ENCODE measurements at places on chromosomes 1 and 21.

DNA sequence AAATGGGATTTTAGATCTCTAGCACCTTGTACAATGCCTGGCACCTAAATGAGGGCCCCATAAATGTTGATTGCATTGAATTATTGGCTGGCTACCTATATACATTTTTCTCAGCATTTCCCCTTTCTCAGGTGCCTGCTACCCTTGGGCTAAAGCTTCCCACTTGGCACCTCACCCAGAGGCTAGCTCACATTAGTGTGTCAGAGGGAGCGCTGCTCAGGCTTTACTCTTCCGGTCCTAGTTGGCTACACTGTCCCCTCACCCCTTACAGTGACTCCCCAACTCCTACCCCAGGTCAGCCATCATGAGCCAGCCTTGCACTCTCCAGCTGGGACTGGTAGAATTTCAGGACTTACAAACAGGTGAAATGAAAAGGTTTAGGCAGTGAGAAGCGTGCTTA, 9.5 kb downstream of the TRAF5 start:
- DNase-seq: no peak

DNA sequence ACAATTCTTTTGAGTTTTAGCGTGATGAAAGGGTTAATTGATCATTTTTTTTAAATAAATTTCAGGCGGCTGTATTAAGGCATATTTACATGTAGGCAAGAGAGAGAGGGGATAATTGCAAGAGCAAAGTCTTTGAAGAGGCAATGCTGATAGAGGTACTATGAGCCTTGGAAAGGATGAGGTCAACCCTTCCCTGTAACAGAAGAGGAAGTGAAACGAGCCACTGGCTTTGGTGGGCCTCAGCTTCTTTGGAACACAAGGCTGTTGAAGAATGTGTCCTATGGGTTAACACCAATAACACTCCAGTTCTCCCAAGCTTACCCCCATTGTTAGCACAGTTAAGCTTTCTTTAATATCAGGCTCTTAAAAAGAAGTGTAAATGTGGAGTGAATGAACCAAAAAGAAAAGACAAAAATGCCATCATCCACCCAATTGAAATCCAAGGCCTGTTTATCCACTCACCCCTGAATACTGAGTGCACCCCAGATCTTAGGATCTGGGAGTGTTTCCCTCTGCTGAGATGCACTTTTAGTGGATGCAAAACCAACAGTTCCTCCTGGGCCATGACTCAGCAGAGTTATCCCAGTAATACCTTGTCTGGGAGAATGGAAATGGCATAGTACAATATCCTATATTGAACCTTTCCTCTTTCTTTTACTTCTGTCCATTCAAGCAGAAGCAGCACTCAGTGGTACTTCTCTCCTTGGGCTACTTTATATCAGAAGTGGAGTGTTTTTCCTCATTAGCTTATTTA, 216.4 kb downstream of the SLC44A5 start:
- no peak for DNase-seq

DNA sequence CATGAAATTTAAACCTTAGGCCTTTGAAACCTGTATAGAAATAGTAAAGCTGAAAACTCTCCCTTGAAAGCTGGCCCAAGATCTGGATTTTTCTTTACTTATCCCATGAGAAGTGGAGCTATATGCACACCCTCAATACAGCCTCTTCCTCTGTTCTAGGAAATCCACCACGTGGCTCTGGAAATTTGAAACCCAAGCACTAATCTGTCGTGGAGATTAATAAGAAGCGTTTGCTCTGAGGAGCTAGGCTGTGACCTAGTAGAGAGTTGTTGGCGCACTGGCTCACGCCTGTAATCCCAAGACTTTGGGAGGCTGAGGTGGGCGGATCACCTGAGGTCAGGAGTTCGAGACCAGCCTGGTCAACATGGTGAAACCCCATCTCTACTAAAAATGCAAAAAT, 291.3 kb upstream of the PLXNA2 start:
- DNase-seq: no peak

- no peak for DNase-seq
These were observed 17.9 kb downstream of the TMEM200B start for GRCh38 chr1:29105822-29106221.

GRCh38 chr1:247322442-247322841, 9.2 kb downstream of the ZNF496 start:
- DNase-seq: no peak

GRCh38 chr1:24770881-24771280, 25.6 kb downstream of the CLIC4 start:
- DNase-seq: no peak

GRCh38 chr1:159889821-159890252, 10.1 kb downstream of the CFAP45 start:
- no peak for DNase-seq

GRCh38 chr1:47828978-47829377, 168.2 kb downstream of the TRABD2B start:
- no peak for DNase-seq

DNA sequence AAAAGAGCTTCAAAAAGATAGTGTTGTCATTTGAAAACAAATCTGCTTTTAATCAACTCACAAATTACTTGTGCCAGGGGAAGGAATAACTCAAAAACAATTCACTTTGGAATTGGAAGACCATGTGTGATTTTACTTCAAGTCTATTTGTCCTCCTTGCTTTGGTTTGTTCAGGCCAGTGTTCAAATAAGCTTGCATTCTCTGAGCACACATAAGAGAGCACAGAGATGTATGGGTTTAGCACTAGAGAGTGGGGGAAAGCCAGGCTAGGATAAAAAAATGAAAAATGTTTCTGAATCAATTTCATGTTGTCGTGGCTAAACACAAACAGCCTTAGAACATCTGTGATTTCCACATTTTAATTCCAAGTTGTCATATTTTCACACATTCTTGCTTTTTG, 325.7 kb upstream of the LYPLAL1 start:
- no peak for DNase-seq

- no peak for DNase-seq
These were observed 14.4 kb downstream of the UROD start for GRCh38 chr1:45026446-45026845.

- DNase-seq: no peak
These were observed 367.3 kb downstream of the SMYD3 start for GRCh38 chr1:246139745-246140182.

DNA sequence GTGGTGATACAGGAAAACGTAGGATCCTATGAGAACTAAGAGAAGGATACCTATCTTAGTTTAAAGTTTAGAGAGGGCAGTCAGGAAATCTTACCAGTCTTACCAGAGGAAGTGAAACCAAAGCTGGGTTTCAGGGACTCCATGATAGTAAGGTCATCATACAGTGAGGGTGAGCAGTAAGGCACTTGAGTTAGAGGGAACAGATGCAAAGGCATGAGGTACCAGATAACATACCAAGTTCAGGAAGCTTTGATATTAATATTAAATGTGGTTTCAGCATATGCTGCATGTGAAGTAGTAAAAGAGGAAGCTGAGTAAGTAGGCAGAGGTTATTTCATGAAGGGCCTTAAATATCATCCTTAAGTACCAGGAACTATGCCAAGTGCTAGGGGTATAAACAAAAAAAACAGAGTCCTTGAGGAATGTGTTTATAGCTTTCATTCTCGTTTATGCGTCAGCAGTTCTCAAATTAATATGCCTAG, 16.9 kb downstream of the ATG4C start:
- no peak for DNase-seq

DNA sequence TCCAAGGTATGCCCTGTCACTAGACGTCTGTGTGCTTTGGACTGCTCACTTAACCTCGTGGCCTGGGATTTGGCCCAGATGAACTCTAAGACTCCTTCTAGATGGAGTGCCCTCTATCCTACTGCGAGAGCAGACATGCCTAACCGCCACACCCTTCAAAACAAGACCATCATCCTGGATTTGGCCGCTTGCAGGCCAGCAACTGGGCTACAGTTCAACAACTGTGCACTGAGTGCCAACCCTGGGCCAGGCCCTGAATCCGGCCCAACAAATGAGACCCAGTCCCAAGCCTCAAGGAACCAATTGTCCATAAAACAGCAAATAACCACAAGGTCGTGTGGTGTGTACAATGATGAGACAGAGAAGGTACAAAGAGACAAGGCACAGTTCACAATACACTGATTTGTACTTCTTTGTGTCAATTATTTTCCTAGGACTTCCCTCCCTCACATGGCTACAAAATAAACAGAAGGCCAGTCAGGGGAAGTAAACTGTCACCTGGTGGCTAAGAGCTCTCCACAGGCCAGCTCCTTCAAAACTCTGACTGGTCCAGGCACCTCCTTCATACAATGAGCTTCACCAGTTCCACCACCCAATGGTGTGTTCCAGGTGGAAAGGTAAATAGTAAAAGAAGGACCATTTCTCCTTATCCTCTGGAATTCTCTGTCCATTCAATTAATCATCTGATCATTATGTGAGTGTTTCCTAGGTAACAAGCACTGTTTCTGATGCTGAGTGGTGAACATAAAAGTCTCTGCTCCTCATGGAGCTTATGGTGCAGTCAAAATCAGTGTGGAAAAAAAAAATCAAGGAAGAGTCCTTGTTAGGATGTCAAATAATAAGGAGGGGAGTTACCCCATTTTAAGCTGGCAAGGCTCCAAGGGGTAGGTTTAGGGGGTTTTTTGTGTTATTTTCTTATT, 60.4 kb downstream of the CAPZB start:
- peak; percentile 48 for DNase-seq

DNA sequence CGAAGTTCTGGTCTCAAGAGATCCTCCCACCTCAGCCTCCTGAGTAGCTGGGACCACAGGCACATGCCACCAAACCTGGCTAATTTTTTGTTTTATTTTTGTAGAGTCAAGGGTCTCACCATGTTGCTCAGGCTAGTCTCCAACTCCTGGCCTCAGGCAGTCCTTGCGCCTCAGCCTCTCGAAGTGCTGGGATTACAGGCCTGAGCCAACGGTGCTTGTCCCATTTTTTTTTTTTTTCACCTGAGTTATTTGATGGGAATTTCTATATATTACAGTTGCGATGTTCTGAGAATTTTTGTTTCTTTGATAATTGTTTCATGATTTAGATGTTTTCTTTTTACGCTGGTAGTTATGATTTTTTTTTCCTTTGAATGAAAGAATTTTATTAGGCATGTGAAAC, 2.5 kb downstream of the RABGAP1L start:
- DNase-seq: no peak

DNA sequence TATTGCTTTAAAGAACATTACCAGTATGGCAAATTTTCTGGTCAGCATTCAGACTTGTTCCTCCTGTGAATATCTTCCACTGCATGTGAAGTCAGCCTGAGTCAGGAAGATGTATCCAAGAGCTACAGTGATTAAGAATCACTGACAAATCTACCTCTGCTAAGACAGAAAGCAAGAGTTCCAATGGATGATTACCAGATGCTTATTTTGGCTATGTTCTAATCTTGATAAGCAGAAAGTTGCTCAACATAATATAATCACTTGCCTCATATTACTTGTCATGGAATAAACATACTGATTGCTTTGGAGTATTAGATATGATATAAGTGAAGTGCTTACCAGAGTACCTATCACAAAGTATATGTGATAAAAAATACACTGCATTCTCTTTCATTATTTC, 738.1 kb downstream of the ADGRL2 start:
- DNase-seq: no peak

Measured in NCI-H187 treated with DMSO at 0.1 percent for 48 hours (cell line).